Smooth muscle cell of bladder (primary cell): ENCODE measurements at places on chromosomes 6 and 20. TPM values are rescaled to one million over a fixed set of nuclear protein-coding genes. Genes with fewer than 3 reads are reported as not detected.

SH3BGRL2 gene
- 2.0 and 2.2 TPM in 2 replicates for total RNA-seq

EYS gene
- total RNA-seq, result 0.14 and 0.28 TPM in 2 replicates

POLR1H gene
- 34.9 and 39.5 TPM in 2 replicates for total RNA-seq

PAK5 gene
- total RNA-seq, result not detected in 2 replicates

ABCF1 gene
- 33.4 and 59.5 TPM in 2 replicates for total RNA-seq

CRISP2 gene
- not detected in 2 replicates for total RNA-seq

PTK7 gene
- total RNA-seq, result 141 and 147 TPM in 2 replicates

SLC17A2 gene
- not detected in 2 replicates for total RNA-seq

CALHM6 gene
- total RNA-seq, result 1.6 and 2.3 TPM in 2 replicates
